Cardiac septum (tissue), 1 donor: ENCODE measurements at places on chromosomes 2 and 18. TPM values are rescaled to one million over a fixed set of nuclear protein-coding genes. Genes with fewer than 3 reads are reported as not detected.

DNA sequence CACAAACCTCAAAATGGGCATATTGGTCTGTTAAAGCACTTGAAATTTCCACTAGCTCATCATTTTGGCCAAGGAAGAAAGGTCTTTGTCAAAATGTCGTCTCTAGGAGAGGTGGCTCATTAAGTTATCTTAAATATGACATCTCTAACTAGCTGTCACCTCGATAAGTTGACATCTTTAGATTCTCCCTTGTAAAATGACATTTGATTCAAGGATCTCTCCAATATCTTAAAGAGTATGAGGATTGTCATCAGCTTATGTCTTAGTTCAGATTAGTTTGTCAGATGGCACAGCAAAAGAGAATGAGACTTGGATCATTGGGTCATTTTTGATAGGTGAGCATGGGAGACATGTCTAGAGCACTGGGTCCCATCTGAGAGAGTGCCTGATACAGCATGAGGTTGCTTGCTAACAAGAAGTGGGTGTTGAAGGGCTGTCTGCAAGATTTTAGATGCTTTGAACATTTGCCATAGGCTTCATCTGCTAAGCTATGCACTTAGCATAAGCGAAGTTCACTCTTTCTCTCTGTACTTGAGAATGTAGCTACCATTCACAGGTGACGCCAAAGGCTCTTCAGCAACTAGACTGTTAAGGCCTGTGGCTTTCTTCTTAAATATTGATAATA is 12.9 kb downstream of the PTPRM start:
- no peak for DNase-seq

- DNase-seq, result no peak
Measured at GRCh38 chr2:63121055-63121834, 70.6 kb downstream of the OTX1 start.

- no peak for DNase-seq
Measured at GRCh38 chr2:118169359-118170005, 81.2 kb downstream of the INSIG2 start.

DNA sequence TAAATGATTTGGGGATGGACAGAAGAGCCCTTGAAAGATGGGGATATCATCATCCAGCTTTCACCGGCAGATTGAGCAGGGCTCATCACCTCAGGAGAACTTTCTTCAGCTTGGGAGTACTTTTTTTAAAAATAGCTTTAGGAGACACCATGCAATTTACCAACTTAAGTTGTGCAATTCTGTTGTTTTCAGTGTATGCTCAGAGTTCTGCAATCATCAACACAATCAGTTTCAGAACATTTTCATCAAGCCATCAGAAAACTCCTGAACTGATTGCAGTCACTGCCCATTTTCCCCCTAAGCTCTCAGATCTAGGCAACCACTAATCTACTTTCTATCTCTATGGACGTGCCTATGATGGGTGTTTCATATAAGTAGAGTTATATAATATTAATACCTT is 117.7 kb downstream of the CRIM1 start:
- no peak for DNase-seq

DNA sequence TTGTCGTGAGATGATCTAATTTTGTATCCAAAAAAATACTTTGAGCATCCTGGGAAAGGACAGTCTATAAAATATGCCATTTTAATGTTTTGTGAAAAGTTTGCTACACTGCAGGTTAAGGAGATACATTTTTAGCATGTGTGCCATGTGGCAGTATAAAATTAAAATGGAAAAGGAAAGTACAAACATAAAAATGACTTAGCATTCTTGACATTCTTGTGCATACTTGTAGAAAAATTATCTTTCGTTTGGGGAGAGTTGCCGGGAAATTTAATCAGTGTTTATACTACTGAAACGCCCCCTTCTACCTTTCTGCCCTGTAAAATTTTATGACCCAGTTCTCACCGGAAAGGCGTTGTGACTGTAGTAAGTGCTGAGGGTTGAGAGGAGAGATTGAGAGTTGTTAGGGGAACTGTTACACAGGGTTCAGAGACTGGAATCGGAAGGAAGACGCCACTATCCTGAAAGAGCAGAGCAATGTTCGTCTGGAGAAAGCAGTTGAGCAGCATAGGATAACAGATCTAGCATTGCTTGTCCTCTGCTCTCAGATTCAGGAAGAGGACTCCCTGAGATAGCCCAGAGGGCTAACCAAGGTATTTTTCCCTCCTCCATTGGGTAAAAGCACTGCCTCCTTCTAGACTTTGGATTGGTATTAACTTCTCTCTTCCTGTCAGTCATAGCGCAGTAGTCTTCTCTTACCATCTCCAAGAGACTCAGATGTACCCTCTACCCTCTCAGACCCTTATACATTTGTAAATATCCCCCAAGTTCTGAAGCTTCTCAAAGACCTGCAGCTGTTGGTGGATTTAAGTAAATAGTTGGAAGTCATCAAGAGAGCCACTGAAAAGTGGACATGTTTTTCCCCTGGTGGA is 2.7 kb downstream of the CDH20 start:
- DNase-seq, result no peak

GRCh38 chr2:241112046-241112445 is 10.0 kb upstream of the MTERF4 start:
- no peak for DNase-seq

DNA sequence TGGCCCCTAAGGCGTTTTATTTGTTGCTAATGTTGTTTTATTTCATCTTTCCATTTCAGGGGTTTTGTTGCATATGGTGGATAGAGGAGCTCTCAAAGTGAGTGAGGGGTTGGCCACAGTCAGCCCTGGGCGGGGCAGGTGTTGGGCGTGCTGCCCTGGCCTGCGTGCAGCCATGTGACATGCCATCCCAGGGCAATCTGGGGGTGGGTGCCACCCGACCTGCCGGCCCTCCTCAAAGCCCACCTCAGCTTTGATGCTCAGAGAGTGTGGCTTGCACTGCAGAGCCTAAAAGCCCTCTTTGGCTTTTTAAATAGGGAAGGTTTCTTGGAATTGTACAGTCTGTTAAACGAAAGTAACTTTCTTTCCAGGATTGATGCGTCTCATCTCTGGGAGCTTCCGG is 18.4 kb downstream of the TSHZ1 start:
- DNase-seq, result no peak

- no peak for DNase-seq
Measured at GRCh38 chr2:30847841-30848240, 40.6 kb upstream of the CAPN13 start.

- DNase-seq, result no peak
Measured at GRCh38 chr2:232970051-232970450, 43.0 kb downstream of the NGEF start.

GRCh38 chr2:128710729-128711128 is 392.1 kb upstream of the HS6ST1 start:
- DNase-seq, result no peak

GRCh38 chr18:45745817-45746461 is 22.0 kb downstream of the SLC14A1 start:
- DNase-seq, result no peak

GRCh38 chr2:205930209-205930608 is 155.8 kb downstream of the INO80D start:
- DNase-seq, result no peak

The AGXT gene
- not detected for total RNA-seq

The CNTNAP5 gene
- total RNA-seq, result not detected

The MRPL30 gene
- total RNA-seq, result 27.8 TPM

The FAM110C gene
- 4.0 TPM for total RNA-seq
